ENCODE measurements at places on chromosomes 7 and 10.

DNA sequence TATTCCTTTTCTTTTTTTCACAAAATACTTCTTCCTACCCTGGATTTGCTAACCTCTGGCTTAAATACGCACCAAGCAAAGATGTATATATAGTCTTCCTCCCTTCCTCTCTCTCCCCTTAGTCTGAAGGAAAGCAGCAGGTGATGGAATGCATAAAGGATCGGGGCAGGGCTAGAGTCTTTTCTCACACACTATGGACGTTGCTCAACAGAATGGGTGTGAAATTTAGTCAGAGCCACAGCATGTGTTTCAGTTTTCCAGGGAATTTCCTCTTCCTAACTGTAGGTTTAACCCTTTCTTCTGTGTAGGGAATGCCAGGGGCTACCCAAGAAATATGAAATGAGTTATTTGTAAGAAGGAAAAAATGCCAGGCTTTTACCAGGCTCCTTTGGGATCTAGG lies 71.4 kb upstream of the NFKB2 start:
- no peak for DNase-seq

DNA sequence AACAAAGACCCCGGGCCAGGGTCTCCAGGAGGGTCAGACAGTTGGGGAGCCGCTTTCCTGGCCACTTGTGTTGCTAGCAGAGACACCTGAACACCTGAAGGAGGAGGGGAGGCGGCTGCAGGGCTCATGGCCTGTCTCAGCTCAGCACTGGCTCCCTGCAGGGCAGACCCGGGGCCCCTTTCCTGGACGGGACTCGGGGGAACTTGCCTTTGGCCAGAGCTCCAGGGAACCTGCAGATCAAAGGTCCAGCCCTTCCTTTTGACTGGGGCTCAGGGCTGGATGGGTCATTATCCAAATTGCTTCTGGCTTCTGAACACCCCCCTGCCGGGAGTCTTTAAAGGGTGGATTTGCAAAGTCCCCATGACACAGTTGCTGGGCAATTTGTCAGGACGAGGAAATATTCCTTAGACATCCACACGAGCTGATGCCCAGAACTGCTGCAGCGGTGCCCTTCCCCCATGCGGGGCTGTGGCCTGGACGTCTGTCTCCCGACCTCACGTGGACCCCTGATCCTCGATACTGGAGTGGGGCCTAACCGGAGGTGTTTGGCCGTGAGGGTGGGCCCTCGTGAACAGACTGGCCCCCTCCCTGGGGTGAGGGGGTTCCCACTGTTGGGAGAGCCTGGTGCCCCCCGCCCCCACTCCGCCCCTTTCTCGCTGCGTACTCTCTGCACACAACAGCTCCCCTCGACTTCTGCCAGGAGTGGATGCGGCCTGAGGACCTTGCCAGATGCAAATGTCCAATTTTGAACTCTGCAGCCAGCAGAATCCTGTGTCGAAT lies 194.3 kb downstream of the ELFN1 start:
- DNase-seq = peak; percentile 18

DNA sequence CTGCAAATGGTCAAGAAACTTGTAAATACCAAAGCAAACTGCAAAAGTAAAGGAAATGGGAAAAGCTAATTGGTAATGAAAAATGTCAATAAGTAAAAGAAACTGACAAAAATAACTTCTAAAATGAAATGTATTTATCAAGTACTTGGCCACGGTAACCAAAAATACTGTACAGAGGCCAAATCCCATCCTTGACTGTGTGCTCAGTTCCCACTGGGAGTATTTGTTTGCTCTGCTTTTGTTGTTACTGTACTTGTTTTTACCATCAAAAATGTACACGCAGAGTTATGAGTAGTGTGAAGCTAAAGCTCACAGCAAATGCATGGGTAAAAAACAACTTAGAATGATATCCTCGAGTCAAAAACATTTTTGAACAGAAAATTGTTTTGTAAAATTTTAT lies 31.1 kb downstream of the ENKUR start:
- peak; percentile 1 for DNase-seq

- DNase-seq = no peak
Observed at GRCh38 chr10:44424957-44425356, 40.1 kb upstream of the CXCL12 start.

GRCh38 chr7:69919426-69920111 lies 321.3 kb downstream of the AUTS2 start:
- DNase-seq = no peak

DNA sequence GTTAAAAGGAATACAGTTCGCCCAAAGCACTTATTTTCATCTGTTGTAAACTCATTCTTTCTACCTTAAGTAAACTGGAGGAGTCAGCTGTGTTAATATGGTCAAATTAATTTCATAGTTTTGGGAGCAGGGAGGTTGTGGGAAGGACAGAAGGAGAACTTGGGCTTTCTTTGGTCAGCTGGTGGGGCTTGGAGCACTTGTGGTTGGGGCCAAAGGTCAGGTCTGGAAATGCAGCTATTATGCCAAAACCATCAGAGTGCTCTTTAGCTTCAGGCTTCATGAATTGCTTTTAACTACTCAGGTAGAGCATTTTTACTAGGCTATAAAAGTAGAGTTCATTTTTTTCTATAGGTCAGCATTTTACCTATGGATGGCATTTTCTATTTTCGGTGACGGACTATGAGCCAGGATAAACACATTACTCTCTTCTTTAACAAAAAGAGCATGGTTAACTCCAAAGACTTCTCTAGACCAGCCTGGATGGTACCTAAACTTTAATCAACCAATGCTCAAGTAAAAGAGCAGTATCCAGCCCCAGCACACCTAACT lies 30.0 kb downstream of the STEAP4 start:
- DNase-seq = no peak

- no peak for DNase-seq
Observed at GRCh38 chr7:67729771-67730170, 733.1 kb downstream of the TYW1 start.

DNA sequence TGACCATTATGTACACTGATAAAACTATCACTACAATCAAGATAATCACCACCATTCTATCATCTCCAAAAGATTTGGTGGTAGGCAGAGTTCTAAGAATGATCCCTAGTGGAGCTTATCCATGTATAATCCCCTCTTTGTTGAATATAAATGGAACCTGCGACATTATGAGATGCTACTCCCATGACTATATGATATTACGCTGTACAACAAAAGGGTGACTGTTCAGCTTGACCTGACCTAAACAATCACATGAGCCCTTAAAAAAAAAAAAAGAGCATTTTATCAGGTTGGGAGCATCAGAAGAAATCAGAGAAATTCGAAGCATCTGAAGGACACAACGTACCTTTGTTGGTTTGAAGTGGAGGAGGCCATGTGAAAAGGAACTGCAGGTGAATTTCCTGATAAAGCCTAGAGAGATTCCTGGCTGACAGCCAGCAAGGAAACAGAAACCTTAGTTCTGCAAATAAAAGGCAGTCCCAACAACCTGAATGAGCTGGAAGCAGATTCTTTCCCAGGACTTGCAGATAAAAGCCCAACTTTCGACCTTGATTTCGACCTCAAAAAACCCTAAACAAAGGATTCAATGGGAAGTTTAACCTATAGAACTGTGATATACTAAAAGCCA lies 270.7 kb downstream of the ADRA2A start:
- no peak for DNase-seq

- no peak for DNase-seq
Observed at GRCh38 chr10:104259999-104260774, 5.5 kb downstream of the GSTO1 start.

DNA sequence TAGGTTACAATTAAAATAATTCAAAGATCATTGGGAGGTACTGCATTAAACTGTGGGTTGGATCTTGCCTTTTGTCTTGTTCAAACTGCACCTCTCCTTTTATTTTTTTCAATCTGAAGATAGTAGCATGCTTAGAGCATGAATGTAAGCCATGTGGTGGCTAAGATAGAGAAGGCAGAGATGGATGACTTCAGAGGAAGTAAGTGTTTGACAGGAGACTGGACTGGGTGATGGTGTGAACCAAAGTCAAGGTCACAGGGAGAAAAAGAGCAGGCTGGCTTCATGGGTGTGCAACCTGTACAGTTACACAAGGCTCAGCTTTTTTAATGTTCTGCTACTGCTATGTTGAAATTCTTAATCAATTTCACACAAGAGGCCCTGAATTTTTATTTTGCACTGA lies 85.6 kb downstream of the ZEB1 start:
- no peak for DNase-seq

DNA sequence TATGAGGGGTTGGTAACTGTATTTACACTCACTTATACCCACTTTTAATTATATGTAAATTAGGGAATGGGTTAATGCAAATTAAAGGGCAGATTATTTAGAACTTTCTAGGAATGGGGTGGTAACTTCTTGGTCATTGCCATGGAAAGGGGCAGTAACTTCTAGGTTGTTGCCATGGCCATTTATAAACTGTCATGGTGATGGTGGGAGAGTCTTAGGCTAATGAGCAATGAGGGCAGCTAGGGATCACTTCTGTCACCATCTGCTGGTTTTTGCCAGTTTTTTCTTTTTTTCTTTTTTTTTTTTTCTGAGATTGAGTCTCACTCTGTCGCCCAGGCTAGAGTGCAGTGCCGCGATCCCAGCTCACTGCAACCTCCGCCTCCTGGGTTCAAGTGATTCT lies 33.1 kb downstream of the NAPEPLD start:
- no peak for DNase-seq

DNA sequence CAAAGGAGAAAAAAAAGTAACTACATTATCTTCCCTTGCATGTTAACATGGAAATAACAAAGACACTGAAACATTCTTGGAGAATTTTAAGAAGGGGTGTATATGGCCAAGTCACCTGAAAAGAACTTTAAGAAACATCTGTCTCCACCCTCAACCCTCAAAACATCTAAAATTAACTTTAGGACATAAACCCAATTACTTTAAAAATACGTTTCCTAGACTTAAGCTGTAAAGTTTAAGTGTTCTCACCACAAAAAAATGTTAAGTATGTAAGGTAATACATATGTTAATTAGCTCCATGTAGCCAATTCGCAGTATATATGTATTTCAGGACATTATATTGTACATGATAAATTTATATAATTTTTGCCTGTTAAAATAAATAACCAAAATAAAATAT lies 71.1 kb upstream of the GLCCI1 start:
- DNase-seq = no peak

- no peak for DNase-seq
Observed at GRCh38 chr10:119414081-119414611, 128.4 kb downstream of the RGS10 start.

DNA sequence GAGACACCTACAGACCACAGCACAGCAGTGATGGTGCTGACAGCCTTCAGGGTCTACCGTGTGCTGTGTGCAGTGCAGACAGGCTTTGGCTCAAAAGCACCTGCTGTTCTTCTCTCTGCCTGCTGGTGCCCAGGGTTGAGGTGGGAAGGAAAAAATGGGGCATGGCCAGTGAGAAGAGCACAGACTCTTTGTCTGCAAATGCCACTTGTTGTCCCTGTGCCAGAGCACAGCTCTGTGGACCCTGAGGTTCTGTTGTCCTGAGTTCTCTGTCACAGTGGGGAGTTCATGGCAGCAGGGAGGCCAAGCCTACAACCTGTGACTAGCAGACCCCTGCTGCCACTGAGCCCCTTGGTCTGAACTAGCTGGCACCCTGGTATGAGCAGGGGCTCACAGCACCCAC lies 376.7 kb downstream of the GLRX3 start:
- DNase-seq = no peak

GRCh38 chr7:18965657-18966056 lies 151.8 kb downstream of the TWIST1 start:
- DNase-seq = no peak

DNA sequence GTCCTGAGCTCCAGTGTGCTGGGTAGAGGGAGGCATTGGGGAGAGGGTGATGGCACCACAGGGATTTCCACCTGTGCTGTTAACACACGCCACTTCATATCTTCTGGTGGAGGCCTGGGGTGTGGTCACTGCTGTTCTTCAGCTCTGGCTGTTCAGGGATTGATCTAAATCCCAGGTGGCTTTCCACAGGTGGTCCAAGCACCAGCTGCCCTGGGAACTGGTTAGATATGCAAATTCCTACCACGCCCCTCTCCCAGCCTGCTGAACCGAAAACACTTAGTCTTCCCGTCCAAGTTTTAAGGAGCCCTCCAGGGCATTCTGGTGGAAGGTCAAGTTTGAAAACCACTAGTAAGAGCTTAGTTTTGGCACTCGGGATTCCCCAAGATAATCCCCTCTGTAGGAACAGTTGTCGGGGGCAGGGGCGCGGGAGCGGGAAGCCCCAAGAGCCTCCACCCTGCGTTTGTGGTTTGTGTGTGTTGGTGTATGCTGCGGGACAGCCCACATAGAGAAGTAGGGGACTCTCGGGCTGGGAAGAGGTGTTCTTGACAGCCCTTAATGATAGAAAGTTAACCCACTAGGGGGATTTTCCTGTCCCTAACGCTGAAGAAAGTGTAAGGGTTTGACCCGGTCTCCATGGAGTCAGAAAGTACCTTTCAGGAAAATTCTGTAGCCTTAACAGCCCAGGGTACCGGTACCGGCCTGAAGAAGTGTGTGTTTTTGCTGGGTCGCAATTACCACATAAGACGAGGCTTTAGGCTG lies 5.1 kb downstream of the DEPP1 start:
- DNase-seq = peak; percentile 27

- DNase-seq = no peak
Observed at GRCh38 chr10:45378914-45379726, 5.1 kb downstream of the ALOX5 start.

Measured in NCI-H69 (cell line).